Esophagus mucosa (tissue), 1 donor: ENCODE measurements at places on chromosomes 16 and 17.

- ATAC-seq: no peak
Measured at GRCh38 chr16:88727871-88728270, 21.6 kb downstream of the CTU2 start.

GRCh38 chr16:85348911-85349334, 236.7 kb upstream of the CIBAR2 start:
- ATAC-seq: no peak

- ATAC-seq: no peak
Measured at GRCh38 chr16:12098429-12099310, 122.1 kb downstream of the SNX29 start.

DNA sequence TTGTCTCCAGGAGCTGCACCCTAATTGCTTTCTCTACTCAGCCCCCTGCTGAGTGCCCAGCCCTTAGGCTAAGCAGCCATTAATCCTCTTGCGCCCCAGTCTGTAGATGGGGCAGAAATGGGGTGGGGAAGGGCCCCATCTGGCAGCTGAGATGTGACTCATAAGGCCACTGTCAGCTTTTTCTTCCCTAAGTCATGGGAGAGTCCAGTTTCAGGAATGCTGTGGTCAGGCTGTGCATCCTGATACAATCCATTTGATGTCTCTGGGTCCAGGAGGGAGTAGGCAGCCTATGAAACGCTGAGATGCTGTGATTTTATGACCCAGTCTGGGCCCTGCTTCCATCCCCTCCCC, 12.3 kb downstream of the PLXDC1 start:
- peak; percentile 29 for ATAC-seq

DNA sequence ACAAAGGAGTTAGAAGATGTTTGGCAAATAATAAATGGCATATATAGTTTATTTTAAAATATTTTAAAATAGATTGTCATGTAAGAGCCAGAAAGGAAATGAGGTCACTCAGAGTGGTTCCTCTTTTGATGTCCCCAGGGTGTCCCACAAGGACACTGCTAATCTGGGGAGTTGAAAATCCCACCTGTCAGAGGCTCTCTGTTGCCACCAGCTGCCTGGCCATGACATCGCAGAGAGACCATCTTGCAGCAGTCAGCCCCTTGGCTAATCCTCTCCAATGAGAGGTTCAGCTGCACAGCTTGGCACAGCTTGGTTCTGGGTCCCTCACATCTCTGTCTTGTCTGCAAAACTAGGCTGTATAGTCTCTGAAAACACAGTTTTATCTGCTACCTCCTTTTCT, 11.0 kb upstream of the RBFOX1 start:
- no peak for ATAC-seq

- no peak for ATAC-seq
Measured at GRCh38 chr17:81062014-81062780, 27.2 kb downstream of the BAIAP2 start.

- peak; percentile 98 for ATAC-seq
Measured at GRCh38 chr16:79885320-79885719, 284.8 kb upstream of the MAF start.

DNA sequence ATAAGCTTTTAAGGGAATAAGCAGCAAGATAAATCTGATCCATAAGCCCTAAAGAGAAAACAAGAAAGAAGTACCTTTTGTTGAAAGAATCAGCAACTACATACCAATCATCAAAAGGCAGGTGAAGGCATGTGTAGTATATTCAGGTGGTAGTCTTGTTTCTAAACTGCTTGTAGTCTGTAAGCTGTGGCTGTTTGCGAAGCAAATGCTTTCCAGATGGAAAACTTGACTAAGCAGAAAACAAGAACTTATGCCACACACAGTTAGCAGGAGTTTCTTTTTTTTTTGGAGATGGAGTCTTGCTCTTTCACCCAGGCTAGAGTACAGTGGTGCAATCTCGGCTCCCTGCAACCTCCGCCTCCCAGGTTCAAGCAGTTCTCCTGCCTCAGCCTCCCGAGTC, 5.7 kb downstream of the CBX1 start:
- no peak for ATAC-seq

DNA sequence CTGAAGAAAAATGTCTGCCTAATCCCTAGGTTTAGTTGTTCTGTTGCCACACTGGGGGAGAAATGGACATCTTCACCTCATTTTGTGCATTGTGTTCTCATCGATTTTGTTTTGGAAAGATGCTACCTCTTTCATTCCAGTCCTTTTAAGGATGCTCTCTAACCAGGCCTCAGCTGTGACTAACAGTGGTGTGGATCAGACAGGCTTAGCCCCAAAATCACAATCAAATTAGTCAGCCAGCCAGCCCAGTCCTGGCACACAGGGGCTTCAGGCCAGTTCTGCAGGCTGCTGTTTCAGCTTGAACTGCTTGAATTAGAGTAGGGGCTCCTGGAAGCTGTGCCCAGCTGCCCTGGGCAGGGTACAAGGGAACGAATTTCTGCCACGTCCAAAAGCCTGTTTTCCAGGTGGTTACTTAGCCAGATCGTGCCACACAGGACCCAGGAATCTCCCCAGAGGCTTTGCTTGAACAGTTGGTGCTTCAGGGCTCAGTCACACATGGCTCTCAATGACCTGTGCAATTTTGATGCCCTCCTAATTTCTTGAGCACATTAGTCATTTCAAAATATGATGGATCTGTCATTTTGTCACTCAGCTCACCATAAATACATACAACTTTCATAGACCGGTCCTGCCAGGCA, 60.7 kb downstream of the CLEC16A start:
- peak; percentile 60 for ATAC-seq
